ENCODE measurements at places on chromosomes 11 and 22. TPM values are rescaled to one million over a fixed set of nuclear protein-coding genes. Genes with fewer than 3 reads are reported as not detected.

DNA sequence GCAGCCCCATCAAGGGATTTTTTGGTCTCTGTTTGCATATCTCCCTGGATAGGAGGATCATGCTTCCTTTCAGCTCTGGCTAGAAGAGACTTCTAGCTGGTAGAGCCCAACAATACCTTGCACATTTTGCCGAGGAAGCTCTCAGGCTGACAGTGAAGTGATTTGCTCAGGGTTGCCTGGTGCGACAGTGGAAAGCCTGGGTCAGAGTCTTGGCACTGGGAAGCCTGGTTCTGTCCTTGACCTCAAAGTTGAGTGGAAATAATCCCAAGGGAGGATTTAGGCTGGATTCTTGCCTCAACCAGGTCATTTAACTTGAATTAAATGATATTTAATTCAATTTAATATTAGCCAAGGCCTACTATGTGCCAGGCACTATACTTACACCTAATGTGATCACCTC lies 24.4 kb upstream of the ALG8 start:
- DNase-seq = no peak

- DNase-seq = no peak
These were observed 56.8 kb downstream of the LDLRAD3 start for GRCh38 chr11:36000616-36001190.

DNA sequence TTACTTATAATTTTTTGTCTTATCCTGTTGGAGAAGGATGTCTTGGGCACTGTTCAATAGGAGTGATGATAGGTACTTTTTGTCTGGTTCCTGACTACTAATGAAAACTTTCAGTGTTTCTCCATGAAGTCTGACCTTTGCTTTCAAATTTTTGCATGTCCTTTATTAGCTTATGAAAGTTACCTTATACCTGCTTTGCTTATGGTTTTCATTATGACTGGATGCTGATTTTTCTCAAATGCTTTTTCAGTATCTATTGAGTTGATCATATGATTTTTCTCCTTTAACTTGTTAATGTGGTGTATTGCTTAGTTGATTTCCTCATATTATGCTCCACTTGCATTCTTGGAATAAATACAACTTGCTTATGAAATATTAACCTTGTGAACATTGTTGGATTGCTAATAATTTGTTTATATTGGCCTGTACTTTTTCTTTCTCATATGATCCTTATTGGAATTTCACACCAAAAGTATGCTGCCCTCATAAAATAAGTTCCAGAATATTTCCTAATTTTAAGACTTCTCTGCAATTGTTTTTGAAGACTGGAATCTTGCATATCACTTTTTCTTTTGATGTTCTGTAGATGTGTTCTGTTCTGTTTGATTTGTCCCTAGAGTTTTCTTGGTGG lies 85.0 kb upstream of the SC5D start:
- DNase-seq = no peak

DNA sequence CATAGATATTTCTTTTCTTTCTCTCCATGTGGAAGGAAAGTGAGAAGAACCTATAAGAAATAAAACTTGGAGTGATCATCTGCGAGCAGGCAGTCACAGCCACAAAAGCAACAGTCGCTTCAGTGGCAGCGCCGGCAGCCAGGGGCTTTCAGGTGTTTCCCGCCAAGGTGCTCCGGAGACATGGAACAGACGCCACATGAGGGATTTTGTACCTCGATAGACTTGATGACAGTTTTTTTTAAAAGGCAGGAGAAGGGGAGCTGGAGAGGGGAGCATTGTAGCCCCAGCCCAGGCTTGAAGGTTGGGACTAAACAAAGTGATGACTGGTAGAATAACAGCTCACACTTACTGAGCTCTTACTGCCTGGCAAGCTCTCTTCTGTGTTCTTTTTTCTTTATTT lies 471.4 kb upstream of the B3GAT1 start:
- no peak for DNase-seq

GRCh38 chr11:132361011-132361550 lies 990.7 kb downstream of the NTM start:
- no peak for DNase-seq

- no peak for DNase-seq
These were observed 95.1 kb downstream of the BLID start for GRCh38 chr11:122020902-122021301.

DNA sequence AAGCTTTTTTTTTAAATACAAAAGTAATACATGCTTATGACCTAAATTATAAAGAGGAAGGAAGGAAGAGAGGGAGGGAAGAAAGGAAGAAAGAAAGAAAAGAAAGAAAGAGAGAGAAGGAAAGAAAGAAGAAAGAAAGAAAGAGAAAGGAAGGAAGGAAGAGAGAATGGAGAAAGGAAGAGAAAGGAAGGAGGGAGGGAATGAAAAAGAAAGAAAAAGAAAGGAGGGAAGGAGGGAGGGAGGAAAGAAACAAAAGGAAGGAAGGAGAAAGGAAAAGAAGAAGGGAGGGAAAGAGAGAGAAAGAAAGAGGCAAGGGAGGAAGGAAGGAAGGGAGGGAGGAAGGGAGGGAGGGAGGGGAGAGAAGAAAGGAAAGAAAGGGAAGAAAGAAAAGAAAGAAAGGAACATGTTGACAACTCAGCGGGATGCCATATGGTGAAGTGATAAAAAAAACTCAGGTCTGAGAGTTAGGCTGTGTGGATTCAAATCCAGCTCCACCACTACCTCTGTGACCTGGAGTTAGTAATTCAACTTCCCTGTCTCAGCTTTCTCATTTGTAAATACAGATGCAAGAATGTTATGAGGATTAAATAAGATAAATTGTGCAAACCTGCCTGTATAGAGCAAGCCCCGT lies 9.6 kb upstream of the EED start:
- DNase-seq = no peak

GRCh38 chr22:31192513-31192912 lies 19.6 kb upstream of the LIMK2 start:
- DNase-seq = no peak

GRCh38 chr11:132520199-132520598 lies 1012.1 kb downstream of the OPCML start:
- DNase-seq = no peak

DNA sequence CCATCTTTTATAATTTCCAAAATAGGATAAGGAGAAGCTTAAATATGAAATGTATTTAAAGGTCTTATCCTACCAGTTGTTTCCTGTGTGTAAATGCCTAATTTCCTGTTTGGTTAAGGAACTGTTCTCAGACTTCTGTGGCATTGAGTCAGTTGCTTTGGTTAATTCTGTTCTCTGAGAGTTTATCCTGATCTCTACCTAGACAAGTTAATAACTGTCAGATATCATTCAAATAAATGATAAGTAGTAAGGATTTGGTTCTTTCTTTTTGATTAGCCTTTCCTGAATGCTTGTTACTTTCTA lies 39.5 kb downstream of the CTNND1 start:
- no peak for DNase-seq

DNA sequence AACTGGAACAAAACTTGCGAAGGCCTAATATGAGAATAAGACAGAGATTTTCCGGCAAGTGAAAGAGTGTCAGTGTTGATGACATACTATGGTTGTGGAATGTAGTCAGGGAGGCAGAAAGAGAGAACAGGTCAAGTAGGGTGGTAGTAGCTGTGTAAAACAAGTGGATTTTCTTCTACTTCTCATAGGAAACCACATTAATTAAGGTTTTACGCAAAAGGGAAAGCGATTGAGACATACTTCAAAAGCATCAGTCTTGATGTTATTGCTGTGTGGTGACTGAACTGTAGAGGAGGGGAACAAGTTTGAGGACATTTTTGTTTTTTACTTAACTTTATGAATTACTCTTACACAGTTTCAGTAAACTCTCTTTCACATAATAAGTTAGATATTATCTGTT lies 186.0 kb upstream of the CNTN5 start:
- no peak for DNase-seq

- peak; percentile 33 for DNase-seq
These were observed 39.7 kb downstream of the USP35 start for GRCh38 chr11:78228467-78228866.

GRCh38 chr22:35835998-35836691 lies 118.5 kb downstream of the APOL5 start:
- peak; percentile 85 for DNase-seq

- DNase-seq = no peak
These were observed 14.6 kb downstream of the NAV2 start for GRCh38 chr11:19727246-19727645.

GRCh38 chr11:97833412-97833811 lies 1187.3 kb upstream of the CNTN5 start:
- DNase-seq = no peak

DNA sequence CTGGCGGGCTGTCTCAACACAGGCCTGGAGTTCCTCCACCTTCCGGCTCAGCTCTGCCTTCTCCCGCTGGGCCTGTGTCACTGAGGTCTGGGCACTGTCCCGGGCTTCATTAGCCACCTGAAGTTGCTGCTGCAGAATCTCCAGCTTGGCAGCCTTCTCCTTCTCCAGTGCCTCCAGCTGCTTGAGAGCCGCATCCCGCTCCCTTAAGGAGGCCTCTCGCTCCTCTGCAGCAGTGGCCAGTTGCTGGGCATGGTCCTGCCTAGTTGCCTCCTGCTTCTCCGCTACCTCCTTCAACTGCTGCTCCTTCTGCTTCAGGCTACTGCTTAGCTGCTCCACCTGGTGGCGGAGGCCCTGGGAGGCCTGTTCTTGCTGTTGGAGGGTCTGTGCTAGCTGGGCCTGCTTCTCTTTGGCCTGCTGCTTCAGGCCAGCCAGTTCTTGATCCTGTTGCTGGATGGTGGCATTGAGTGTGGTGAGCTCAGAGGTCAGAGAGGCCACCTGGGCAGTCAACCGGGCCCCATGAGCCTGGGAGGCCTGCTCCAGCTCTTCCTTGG lies 16.9 kb downstream of the IL18BP start:
- DNase-seq = no peak

GRCh38 chr11:61543606-61544306 lies 35.2 kb downstream of the LRRC10B start:
- DNase-seq = no peak

- DNase-seq = no peak
These were observed 21.2 kb upstream of the TRIM44 start for GRCh38 chr11:35641171-35641897.

GRCh38 chr11:118051136-118051610 lies 25.7 kb upstream of the TMPRSS4 start:
- DNase-seq = no peak

- no peak for DNase-seq
These were observed 336.8 kb downstream of the KCNA4 start for GRCh38 chr11:29679996-29680395.

GRCh38 chr22:28670756-28671155 lies 8.9 kb downstream of the TTC28 start:
- DNase-seq = peak; percentile 35

DNA sequence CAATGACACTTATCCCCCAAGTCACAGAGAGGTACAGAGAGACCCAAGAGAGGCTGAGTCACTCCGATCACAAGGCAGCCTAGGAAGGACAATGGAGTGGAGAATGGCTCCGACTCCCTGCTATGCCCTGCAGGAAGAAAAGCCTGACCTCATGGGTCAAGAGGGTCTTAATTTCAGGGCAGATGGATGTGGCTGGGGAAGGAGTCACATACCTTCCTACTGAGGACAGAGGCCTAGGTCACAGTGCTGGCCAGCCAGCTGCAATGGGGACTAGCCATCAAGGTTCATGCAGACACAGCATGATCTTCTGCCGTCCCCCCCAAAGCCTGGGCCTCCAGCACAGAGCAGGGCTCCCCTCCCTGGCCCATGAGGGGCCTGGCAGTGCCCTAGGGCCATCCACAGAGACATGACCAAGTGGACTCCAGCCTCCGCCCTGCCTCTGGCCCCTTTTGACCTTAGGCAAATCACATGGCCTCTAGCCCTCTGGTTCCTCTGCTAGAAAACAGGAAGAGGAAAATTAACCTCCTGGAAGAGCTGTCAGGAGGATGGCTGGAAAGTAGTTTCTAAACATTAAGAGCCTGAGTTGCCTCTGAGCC lies 1.8 kb downstream of the ARRB1 start:
- DNase-seq = no peak

DNA sequence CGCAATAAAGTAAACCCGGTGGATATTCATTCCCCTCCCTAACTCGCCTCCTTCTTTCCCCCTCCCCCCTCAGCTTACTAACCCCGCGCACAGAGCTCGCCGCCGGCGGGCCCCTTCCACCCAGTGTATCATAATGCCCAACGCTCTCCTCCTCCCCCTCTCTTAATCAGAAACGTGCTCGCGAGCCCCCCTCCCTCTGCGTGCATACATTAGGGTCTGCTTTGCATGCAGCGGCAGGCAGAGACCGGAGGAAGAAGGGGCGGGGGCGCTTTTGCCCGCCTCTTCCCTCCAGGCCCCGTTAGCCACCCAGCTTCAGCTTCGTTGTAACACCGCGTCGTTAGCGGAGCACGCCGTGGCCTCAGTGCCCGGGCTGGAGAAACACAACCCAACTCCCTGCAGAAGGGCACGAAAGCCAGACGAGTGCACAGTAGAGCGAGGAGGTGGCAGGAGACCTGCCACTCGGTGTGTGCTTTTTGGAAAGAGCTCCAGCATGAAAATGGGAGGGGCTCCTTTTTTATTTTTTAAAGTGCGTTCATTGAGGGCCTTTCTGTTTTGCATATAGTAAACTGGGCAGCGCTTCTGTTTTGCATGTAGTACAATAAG lies 901 bp upstream of the KMT2A start:
- DNase-seq = no peak

GRCh38 chr22:36918586-36919284 lies 5.3 kb downstream of the CSF2RB start:
- DNase-seq = no peak

DNA sequence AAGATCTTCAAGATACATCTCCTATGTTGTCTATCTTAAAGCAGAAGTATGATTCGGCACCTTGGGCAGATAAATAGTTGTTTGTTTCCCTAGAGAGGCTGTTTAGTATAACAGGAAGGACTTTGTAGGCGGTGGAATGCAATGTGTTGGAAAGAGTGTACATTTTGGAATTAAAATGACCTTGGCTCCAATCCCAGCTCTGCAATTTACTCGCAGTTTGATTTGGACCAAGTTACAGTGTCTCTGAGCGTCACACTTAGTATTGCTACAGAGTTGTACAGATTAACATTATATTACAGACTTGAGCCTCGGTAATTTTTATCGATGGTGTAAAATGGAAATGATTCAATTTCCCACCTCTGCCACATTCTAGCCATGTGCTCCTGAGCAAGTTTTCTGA lies 265.3 kb downstream of the OPCML start:
- no peak for DNase-seq

The ZP1 gene
- not detected for total RNA-seq

The TYR gene
- total RNA-seq = 0.04 TPM

The TMPRSS6 gene
- total RNA-seq = not detected

The INS gene
- total RNA-seq = not detected

The BET1L gene
- total RNA-seq = 20.8 TPM

The CACNA1I gene
- not detected for total RNA-seq

The GRIK4 gene
- total RNA-seq = not detected

The GAL3ST3 gene
- not detected for total RNA-seq

The CAPRIN1 gene
- total RNA-seq = 218 TPM

The SYT8 gene
- 18.1 TPM for total RNA-seq

The VSIG10L2 gene
- total RNA-seq = not detected

The CYB5R3 gene
- 127 TPM for total RNA-seq

The NXPE1 gene
- not detected for total RNA-seq

The OSM gene
- total RNA-seq = not detected

The CLDN5 gene
- not detected for total RNA-seq

The KRTAP5-9 gene
- not detected for total RNA-seq

The SCGB2A2 gene
- total RNA-seq = not detected

The RASL10A gene
- not detected for total RNA-seq

The FUT4 gene
- total RNA-seq = 2.4 TPM

The KCNK4 gene
- not detected for total RNA-seq

The FAM111B gene
- total RNA-seq = 24.8 TPM

The DKK3 gene
- 271 TPM for total RNA-seq

The GSTT2B gene
- total RNA-seq = 5.2 TPM

The FJX1 gene
- total RNA-seq = 92.3 TPM

The GRAMD1B gene
- total RNA-seq = 0.07 TPM
